LoVo (cell line): ENCODE measurements at places on chromosomes 1 and 21.

DNA sequence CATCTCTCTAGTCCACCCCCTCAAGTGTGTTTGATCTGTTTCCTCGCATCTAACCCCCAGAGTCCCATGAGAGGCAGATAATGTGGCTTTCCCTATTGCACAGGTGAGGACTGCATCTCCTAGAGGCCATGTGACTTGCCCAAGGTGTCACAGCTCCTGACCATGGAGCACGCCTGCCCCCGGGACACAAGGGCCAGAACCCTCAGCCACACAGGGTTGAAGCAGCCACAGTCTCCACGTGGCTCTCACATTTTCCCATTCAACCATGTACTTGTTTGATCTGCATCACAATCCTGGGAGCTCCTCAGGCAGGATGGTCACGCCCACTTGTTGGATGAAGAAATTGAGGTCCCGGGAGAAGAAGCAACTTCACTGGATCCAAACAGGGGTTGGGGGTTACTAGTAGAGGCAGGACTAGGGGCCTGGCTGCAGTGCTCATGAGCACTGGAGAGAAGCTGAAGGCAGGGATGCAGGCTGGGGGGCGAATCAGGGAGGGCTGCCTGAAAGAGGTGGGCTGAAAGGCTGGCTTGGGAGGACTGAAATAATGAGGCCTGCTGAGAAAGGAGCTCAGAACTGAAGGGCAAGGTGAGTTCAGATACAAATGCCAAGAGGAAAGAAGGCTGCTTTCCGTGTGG, 207.9 kb downstream of the PTPRU start:
- DNase-seq = no peak

DNA sequence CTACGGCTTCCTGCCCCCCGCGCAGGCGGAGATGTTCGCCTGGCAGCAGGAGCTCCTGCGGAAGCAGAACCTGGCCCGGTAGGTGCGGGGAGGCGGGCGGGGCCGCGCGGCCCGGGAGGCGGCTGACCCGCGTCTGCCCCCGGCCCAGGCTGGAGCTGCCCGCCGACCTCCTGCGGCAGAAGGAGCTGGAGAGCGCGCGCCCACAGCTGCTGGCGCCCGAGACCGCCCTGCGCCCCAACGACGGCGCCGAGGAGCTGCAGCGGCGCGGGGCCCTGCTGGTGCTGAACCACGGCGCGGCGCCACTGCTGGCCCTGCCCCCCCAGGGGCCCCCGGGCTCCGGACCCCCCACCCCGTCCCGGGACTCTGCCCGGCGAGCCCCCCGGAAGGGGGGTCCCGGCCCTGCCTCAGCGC, 16.6 kb downstream of the NOC2L start:
- DNase-seq = no peak

DNA sequence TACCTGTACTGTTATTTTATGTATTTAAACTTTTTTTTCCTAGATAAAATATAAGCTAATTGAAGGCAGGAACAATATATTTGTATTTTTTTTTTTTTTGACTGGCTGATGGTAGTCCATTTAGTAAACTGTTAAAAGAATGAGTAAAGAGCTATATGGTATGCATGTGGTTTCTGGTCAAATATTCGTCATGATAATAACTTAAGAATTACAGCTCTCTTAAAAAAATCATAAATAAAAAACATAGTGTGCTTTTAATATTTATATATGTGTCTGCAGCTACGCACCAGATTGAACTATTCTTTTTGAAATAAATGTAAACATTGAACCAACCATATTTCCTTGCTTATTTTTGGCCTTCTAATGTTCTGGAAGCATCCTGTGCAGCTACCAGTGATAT, 272.3 kb upstream of the C1orf105 start:
- DNase-seq = no peak

DNA sequence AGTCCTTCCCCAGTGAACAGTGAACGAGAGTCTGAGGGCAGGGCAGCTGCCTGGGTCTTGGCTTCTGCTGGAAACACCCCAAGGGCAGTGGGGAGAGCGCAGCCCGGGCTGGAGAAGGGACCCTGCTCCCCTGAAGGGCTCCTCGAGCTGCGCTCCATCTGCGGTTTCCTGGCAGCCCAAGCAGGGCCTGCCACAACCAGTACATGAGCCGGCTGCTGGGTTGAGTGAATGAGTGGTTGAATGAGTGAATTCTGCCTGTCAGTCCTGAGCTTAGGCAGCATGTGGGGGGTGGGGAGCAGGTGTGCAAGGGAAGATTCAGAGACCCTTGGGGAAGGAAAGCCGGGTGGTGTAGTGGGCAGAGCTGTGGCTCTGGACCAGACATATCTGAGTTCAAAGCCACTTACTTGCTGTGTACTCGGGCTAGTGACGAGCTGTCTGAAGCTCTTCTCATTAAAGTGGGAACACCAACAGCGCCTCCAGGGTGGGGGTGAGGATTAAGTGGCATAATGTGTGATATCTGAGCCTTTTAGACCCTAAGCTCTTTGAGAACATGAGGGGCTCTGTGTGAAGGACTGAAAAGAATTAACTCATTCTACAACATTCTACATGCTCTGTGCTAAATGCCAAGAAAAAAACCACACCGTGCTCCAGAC, 3.7 kb downstream of the OPRD1 start:
- DNase-seq = no peak

- no peak for DNase-seq
Measured at GRCh38 chr1:69506721-69507120, 61.0 kb upstream of the LRRC7 start.

DNA sequence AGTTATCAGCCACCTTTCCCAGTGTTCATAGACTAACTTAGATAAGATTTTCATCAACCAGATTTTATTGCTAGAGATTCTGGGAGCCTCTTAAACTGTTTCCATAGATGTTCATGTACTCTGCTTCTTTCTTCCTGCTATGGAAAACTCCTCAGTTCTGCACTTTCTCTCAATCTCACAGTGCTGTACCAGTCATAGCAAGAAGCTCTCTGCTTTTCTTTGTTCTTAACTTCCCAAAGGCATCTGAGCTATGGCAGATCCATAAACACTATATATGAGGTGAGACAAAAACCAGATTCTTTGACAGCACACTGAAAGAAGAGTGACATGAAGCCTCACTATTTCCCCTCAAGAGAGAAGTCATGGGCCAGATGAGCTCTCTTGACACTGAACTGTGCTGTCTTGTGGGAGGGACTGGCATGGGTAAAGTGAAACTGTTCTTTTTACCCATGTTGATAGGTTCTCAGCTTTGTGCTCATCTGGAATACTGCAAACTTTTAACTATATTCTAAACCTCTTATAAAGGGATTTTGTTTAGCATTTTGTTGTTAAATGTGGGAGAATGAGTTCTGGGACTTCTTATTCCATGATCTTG, 64.2 kb upstream of the LYPLAL1 start:
- DNase-seq = no peak

GRCh38 chr1:156912861-156913808, 7.3 kb upstream of the LRRC71 start:
- DNase-seq = no peak
